Epithelial cell of proximal tubule (primary cell): ENCODE measurements at places on chromosomes 7 and 10. TPM values are rescaled to one million over a fixed set of nuclear protein-coding genes. Genes with fewer than 3 reads are reported as not detected.
A peak's percentile ranks its signal among the peaks of the same experiment; 100 is the strongest.

ACTL6B gene
- total RNA-seq = not detected in 2 replicates

ACBD5 gene
- total RNA-seq = 19.4 and 25.2 TPM in 2 replicates

HOXA9 gene
- total RNA-seq = 82.4 and 104 TPM in 2 replicates

NKX1-2 gene
- total RNA-seq = not detected in 2 replicates

ZNF804B gene
- not detected in 2 replicates for total RNA-seq

PRLHR gene
- total RNA-seq = not detected in 2 replicates

GLI3 gene
- 2.1 and 2.6 TPM in 2 replicates for total RNA-seq

CPXM2 gene
- total RNA-seq = 1.9 and 2.9 TPM in 2 replicates

UPK3B gene
- total RNA-seq = not detected in 2 replicates

DNA sequence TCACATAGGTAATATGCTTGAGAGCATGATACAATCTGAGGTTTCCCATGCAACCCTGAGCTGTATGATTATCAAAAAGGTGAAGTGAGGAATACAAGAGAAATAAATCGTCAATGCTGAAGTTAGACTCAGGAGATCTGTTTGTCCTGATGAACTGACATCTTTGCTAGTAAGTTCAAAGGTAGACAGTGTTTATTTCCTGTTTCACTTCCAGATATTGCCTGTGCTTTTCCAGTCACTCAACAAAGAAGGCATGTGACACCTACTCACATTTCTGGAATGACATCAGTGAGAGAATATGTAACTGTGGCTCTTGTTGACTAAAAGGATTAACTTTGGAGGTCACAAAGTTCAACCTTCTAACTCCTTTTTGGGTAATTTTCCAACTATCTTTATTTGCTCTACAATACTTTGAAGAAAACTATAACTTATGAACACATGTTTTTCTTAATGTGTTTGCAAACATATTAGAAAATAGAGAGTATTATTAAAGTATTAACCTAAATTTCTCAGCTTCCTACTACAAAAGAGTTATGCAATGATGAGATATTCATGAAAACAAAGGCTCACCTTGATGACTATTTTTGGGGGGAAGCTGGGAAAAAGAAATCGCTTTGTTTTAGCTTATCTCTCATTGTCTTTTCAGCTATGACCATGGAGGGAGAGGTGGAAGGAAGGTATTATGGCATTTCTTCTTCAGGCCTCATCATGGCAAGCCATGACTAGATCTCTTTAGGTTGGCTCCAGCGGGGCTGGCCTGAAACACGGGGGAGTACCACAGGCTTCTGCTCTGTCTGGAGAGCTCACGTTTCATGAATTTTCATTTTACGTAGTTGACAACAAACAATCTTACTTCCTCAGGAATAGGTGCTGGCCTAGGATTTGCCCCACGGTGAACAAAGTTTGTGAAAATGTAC lies 214.7 kb upstream of the SLC26A5 start:
- DNase-seq = peak; percentile 92

GRCh38 chr7:98779800-98780587 lies 89.8 kb downstream of the TMEM130 start:
- DNase-seq = no peak

- no peak for DNase-seq
These were observed 169.4 kb downstream of the KIAA1217 start for GRCh38 chr10:24378126-24378920.

DNA sequence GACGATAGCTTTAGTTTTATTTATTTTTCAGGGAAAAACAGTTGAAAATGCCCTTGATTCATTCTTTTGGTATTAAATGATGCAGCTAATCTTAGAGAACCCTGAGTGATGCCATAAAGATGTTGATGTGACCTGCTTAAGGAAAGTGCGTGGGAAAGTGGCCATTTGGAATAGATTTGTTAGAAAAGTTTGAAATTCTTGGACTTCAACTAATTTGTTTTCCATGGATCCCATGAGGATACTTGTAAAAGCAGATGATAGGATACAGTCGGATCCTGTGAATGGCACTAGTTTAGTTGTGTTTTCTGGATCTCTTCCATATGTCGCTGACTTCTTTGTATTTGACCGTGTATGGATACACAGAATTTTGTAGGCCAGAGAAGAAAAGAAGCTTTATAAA lies 69.0 kb downstream of the SEPTIN7 start:
- DNase-seq = no peak

- DNase-seq = no peak
These were observed 76.5 kb downstream of the ADCY1 start for GRCh38 chr7:45650404-45651394.

DNA sequence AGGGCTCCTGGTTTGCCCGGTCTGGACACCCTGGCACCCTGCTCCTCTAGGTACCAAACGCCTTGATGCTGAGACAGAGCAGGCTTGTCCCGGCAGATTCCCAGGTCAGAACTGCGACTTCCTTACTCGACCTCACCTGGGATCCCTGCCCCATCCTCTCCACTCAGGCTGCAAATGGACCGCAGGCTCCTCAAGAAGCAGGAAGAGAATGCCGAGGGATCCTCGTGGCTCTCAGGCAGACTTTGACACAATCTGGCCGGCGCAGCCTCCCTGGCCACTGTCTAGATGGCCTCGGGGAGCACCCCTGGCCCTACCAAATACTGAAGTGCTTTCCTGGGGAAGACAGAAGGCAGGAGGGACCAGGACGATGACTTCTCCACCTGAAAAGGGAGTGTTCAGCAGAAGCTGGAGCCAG lies 421 bp upstream of the NODAL start:
- no peak for DNase-seq

- no peak for DNase-seq
These were observed 203.2 kb downstream of the DNAJB6 start for GRCh38 chr7:157540020-157540419.

DNA sequence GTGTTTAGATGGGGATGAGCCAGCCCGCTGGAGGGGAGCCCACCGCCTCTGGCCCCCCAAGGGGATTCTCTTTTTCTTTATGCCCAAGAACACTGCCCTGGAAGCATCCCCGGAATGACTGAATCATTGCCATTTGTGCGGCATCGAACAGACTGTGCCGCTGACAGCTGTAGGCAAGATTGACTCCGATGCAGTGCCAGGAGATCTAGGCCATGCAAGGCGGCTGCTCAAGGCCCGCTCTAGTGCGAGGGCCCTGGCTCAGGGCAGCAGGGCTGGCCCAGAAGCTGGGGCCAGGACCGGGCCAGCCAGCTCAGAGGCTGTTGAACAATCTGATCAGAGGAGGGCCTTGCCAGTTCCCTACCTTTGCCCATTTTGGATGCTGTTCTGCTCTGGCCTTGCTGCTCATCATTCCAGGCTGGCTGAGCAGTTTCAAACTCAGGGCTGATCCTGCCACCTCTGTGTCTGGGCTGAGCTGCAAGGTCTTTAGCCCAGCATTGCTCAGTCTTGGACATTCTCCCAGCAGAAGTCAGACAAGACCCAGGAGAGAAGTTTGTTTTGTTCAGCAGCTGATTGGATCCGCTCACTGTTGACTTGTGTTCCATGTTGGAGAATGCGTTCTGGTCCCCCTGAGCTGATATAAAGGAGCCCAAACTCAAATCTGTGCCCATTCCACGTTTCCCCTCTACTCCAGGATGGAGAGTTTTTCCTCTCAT lies 485.3 kb upstream of the GALNT17 start:
- no peak for DNase-seq

- no peak for DNase-seq
These were observed 370.2 kb downstream of the PHF14 start for GRCh38 chr7:11343818-11344413.

GRCh38 chr7:150823043-150823442 lies 22.5 kb downstream of the TMEM176A start:
- no peak for DNase-seq

DNA sequence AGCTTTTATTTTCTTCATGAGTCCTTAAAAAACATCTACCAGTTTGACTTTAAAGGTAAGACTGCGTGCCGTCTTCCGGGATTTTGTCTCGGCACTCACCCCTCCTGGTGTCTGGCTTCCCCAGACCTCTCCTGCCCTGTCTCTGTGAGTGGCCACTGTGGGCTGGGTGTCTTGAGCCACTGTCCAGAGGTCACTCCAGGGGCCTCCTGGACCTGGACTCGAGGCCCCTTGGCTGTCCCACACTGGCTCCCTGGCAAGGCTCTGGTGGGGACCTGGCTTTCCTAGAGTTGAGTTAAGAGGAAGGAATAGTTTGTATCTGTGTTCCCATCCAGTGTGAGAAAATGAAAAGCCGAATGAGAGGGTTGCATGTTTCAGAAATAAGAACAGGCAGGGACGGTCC lies 95.5 kb downstream of the NKX6-2 start:
- DNase-seq = no peak

- no peak for DNase-seq
These were observed 566.1 kb upstream of the NRP1 start for GRCh38 chr10:33900596-33900995.

GRCh38 chr7:101636822-101637623 lies 7.9 kb upstream of the MYL10 start:
- no peak for DNase-seq

DNA sequence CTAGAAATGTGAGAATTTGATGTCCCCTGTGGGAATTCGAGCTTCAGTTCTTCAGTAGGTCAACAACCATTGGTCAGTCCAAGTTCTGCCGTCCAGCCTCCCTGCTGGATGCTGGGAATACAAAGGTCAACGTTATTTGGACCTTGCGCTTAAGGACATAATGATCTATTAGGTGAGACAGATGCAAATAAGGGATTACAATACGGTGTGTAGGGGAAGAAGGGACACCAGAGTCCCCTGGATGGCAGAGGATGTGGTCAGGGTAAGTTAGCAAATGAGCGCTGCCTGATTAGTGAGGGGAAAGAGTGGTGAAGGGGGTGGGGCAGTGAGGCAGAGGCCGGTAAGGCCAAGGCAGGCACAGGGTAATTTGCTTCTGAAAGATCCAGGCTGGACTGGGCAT lies 16.2 kb downstream of the CCNY start:
- no peak for DNase-seq

- no peak for DNase-seq
These were observed 182.5 kb downstream of the LRMDA start for GRCh38 chr10:75613685-75614504.

DNA sequence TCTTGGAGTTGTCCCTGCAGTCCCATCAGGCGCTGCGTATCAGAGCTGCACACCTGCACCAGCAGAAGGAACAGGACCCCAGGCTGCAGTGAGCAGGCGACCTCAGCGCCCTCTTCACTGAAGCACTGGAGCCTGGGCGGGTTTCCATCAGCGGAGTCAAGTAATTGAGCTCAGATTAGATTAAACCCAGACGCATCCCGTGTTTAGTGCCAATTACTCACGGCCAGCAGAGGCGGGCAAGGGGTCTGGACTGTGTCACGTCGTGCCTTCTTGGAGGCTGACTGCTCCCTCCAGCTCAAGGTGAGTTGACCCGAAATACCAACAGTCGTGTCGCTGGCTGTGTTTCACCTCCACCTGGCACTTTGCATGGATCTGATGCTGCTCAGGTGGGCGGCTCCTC lies 123.6 kb downstream of the CXCL12 start:
- DNase-seq = no peak

- no peak for DNase-seq
These were observed 13.7 kb upstream of the SAMD8 start for GRCh38 chr10:75097666-75098285.

DNA sequence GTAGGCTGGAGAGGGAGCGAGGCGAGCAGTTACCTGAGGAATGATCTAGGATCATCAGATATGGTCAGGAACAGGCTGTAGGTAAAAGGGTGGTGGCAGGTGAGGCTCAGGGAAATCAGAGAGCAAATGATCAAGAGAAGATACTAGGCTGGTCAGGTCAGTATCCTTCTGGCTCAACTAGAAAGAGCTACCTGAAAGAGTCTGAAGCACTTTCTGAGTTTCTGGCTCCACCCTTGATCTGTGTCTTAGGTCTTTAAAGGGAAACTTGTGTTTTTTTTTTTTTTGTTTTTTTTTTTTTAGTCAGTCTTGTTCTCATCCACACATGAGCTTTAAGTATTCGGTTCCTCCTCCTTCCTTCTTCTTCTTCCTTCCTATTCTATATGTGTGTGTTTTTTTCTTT lies 10.5 kb downstream of the ADAM22 start:
- DNase-seq = no peak

GRCh38 chr7:121504482-121504881 lies 108.4 kb upstream of the FAM3C start:
- DNase-seq = peak; percentile 84
